Caki2 (cell line): ENCODE measurements at places on chromosomes 3 and 15. TPM values are rescaled to one million over a fixed set of nuclear protein-coding genes. Genes with fewer than 3 reads are reported as not detected.

DNA sequence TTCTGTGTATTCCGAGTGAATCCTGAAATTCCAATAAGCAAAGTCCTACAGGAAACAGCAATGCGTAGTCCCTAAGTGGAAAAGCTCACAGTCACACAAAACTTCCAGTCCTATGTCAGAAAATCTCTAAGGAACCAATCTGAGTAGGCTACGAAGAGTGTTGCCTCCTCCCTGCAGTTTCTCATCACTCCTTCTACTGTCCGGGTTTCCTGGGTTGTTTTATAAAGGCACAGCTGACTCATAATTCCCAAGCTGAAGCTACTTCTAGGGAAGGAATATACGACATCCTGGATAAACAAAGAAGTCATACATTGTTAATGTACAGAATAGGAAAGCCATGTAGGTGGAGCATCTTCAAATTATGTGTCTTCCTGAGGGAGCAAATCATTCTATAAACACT, 65.7 kb upstream of the RGMA start:
- DNase-seq, result no peak

DNA sequence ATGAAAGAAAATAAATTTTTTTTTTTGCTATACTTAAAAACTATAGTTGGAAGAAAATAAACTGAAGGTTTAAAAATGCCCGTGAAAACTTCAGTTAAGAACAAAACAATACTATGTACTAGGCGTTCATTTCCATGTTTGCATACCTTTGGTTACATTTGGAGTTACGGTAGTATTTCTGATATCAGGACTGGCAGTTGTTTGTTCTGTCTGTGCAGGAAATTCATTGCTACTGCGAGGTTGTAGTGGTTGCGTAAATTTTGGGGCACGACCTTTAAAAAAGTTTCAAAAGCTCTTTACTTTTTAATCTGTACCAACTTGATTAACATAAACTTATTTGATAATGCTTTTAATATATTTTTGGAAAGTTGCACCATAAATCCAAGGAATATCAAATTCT, 47.9 kb downstream of the ST3GAL6 start:
- no peak for DNase-seq

- DNase-seq, result no peak
Measured at GRCh38 chr3:72614394-72615074, 233.7 kb downstream of the SHQ1 start.

SEMA3B gene
- 99.9 and 105 TPM in 2 replicates for total RNA-seq

LARP6 gene
- 35.4 and 41.0 TPM in 2 replicates for total RNA-seq

A4GNT gene
- not detected in 2 replicates for total RNA-seq
